M059J (cell line): ENCODE measurements at places on chromosomes 6 and 20.

- no peak for DNase-seq
These were observed 8.1 kb downstream of the BEND6 start for GRCh38 chr6:56963043-56963442.

DNA sequence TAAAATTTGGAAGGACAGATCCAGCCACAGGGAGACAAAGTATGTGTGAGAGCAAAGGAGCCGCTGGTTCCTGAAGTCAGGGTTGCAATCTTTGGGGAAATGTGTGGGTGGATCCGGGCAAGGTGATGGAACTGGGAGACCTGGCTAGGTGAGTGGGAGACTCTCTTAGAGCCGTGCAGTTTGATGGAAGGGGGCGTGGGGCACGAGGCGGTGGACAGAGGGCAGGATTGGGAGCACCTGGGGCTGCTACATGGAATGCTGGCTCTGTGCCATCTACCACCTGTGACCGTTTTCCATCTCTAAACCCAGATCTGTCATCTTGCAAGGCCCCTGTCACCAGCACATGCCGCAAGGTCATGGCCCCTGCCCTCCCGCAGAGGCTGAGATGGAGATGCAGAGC is 268.4 kb downstream of the SMOC2 start:
- DNase-seq = no peak

DNA sequence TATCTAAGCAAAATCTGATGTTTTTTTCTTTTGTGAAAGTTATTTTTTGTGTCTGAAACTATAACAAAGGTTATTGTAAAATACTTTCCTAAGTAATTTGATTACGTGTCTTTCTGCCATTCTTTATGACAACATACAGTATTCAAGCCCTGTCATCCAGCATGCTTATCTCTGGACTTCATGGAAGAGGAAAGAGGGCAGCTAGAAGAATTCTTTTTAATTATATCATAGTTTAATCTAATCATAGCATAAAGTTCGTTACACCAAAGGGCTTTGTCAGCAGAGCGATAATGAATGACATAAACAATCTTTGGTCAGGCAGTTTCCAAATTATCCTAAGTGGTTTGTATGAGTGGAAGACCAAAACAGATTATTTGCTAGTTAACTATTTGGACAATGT is 3.5 kb downstream of the ENPP3 start:
- no peak for DNase-seq

GRCh38 chr6:402901-403658 is 11.5 kb downstream of the IRF4 start:
- no peak for DNase-seq

DNA sequence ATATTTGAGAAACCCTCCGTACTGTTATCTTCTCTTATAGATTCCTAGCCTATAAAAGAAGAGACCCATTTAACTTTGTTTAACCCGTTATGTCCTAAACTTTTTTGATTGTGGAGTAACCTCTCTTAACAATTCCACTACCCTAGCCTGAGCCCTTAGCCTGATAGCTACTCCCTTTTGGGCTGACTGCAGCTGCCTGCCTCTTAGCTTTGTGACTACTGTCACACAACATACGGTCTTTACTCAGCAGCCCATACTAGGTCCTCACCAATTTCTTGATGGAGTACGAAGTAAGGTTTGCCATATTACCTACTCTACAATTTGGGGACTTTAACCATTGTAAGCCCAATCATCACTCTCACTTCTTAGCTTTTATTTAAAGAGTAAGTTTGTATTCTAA is 72.7 kb downstream of the QRSL1 start:
- DNase-seq = no peak

- DNase-seq = peak; percentile 36
These were observed 317.8 kb upstream of the SULF2 start for GRCh38 chr20:48102931-48103660.

DNA sequence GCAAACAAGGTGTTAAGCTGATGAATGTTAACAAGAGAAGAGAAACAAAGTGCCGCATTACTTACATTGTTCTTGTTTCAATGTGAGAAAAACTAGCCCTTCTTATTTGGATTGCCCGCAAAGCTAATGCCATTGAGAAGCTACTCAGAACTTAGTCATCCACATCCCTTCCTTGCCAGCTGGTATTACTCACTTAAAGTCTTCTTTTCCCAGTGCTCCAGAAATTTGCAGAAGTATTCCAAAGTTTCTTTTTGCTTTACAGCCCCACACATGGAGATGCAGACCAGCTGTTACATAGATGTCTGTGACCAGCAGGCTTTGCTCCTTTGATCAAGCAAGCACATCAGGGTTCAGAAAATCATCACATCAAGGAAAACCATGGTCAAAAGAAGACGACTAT is 529.0 kb downstream of the TBC1D32 start:
- DNase-seq = peak; percentile 6

GRCh38 chr20:57388953-57389694 is 2.1 kb upstream of the RBM38 start:
- peak; percentile 82 for DNase-seq

- peak; percentile 48 for DNase-seq
These were observed 67.8 kb upstream of the ANKEF1 start for GRCh38 chr20:9966966-9967365.

- no peak for DNase-seq
These were observed 60.9 kb downstream of the SAMD3 start for GRCh38 chr6:130161683-130162404.

- DNase-seq = no peak
These were observed 218.1 kb upstream of the SOX4 start for GRCh38 chr6:21375151-21376116.

GRCh38 chr20:61882716-61883615 is 182.7 kb downstream of the TAF4 start:
- no peak for DNase-seq

- no peak for DNase-seq
These were observed 520.2 kb downstream of the EYS start for GRCh38 chr6:65186826-65187225.

DNA sequence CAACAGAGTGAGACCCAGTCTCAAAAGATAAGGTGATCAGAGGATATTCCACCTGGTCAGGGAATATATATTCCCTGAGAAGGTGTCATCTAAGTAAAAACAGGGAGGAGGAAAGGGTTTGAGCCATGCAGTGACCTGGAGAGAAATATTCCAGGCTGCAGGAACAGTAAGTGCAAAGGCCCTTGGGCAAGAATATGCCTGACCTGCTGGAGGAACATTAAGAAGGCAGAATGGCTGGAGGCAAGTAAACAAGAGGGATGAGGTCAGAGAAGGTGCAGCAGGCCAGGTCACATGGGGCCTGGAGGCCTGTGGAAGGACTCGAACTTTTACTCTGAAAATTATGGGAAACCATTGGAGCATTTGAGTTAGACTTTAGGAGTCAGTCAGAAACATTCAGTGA is 6.7 kb downstream of the DEF6 start:
- peak; percentile 34 for DNase-seq

- no peak for DNase-seq
These were observed 22.5 kb downstream of the KLHL32 start for GRCh38 chr6:96947055-96947454.

GRCh38 chr6:72674842-72675241 is 53.0 kb downstream of the KCNQ5 start:
- DNase-seq = no peak

- DNase-seq = no peak
These were observed 19.4 kb upstream of the GATA5 start for GRCh38 chr20:62494980-62495748.

DNA sequence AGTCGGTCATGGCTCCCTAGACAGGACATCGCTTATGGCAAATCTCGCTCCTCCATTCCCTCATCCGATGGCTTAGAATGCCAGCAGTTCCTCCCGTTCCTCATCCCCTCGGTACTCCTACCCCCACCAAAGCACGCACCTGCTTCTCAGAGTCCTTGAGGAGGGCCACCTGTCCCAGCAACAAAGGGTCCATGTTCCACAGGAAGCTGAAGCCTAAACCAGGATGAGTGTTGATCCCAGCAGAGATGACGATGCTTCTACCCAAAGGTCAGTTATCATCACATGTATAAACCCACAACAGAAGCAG is 111.2 kb downstream of the THBS2 start:
- no peak for DNase-seq

GRCh38 chr6:35139924-35140638 is 1.1 kb downstream of the TCP11 start:
- peak; percentile 67 for DNase-seq

DNA sequence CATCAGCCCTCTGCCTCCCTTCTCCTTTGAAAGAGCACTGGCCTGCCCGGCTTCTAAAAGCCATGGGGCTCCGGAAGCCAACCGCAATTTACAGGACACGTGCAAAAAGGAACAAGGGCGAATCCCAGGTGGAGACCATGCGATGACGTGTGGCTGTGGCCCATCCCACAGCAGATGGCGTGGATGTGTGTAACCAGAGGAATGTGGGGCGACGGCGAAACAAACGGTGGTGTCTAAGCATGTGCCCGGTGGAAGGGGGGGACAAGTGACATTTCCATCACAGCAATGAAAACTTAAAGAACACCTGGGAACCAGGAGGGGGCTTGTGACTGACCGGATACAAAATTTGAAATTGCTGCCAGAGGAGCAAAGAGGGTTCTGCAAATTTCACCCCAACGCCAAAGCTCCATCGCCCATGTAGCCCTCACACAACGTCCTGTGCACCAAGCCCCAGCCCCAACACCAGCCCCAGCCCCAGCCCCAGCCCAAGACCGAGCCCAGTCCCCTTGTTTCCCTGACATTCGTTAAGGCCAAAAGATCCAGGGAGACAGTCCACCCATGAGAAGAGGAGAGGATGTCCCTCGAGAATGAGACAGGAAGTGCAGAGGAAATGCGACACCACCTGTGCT is 159.7 kb upstream of the ZNF337 start:
- no peak for DNase-seq

GRCh38 chr6:157298216-157298724 is 25.0 kb downstream of the TMEM242 start:
- no peak for DNase-seq

DNA sequence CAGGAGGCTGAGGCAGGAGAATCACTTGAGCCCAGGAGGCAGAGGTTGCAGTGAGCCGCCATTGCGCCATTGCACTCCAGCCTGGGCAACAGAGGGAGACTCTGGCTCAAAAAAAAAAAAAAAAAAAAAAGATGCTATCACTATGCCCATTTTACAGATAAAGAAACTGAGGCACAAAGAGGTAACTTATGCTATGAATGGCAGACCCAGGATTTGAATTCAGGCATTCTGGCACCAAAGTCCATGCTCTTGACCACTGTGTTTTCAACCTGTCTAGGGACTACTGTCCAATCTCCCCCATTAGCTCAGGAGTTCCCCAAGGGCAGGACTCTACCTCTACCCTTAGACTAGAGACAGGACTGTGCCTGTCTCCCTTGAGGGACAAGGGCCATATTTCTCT is 9.1 kb upstream of the MDFI start:
- no peak for DNase-seq

DNA sequence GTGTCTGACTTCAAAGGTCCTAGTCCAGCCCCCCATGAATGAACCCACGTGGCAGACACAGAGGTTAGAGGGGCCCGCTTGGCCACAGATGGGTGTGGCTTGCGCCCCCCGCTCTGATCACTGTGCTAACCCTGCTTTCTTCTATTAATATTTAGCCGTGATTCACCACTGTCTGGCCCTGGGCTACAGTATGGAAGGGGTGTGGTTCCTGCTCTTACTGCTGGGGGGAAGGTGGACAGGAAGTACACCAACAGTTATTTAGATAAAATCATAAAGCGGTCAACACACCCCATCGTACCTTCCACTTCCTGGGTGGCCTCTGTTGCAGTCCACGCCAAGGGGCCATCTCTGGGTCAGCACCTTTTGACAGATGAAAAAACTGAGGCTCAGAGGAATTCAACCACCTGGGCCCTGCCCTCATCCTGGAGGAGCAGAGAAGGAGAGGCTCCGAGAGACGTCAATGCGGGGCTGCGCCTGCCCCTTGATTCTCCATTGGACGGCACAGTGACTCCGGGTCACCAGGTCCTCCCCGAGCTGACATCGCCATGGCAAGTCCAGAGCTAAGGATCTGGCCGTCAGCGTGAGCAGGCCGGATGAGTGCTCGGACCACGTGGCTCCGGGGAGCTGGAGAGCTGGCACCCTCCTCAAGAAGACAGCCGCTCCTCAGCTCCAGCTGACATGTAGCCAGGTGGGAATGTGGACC is 206.3 kb downstream of the PREX1 start:
- DNase-seq = peak; percentile 67

DNA sequence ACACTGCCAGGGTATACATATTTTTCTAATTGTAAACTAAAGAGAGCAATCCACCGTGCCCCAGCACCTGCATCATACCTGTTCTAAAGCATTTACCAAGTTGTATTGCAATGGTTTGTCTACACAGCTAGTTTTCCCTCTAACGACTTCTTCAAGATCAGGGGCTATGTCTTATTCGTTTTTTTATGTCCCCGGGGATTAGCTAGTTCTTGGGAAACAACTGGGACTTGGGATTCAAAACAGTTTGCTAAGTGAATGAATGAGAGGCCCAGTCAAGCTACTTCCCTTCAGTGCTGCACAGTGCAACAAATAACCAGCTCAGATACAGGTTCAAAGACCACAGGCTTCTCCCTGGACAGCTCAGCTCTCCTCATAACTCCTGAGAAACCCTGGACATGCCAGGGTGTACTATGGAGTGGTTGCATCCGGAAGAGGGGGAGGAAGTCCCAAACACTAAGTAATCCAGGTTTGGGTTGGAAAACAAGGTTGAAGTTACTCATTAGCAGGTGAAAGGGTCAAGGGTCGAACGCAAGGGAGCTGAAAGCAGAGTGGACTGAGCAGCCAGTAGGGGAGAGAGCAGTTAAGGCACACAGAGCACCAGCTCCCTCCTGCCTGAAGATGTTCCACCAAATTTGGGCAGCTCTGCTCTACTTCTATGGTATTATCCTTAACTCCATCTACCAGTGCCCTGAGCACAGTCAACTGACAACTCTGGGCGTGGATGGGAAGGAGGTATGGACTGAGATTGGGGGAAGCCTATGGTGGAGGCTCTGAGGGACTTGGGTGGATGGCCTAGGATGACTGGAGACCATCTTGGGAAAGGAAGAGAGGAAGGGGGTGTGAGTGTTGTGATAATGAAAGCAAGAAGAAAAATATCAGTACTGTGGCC is at the start of gene APOM:
APOM (plus strand) TSS at position 546 of the 889 bp plus-strand sequence; CDS start at position 619, 73 bp downstream.
- DNase-seq = no peak

GRCh38 chr6:109428889-109429477 is 11.4 kb downstream of the PPIL6 start:
- peak; percentile 46 for DNase-seq

GRCh38 chr6:156918647-156919046 is 141.5 kb downstream of the ARID1B start:
- no peak for DNase-seq

GRCh38 chr6:101125380-101125971 is 244.3 kb upstream of the ASCC3 start:
- no peak for DNase-seq

DNA sequence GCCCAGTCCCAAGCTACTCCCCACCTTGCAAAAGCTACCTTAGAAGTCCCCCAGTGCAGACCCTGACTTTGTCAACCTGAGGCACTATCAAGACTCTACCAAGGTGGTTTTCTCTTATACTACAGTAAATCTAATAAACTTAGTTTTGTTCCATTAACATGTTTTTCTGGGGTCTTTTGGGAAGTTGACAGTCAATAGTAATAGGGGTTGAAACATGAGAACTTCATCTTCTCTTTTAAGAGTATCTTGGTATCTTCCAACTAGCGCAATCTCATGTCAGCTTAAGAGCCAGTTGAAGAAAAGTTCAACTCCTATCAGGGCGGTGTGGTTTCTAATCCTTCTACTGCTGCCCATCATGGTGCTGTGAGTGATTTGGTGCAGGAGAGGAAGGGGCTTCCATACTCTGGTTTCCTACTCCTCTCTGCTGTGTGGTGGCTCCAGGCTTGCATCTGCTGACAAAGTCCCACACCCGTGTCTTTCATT is 164.2 kb downstream of the FOXA2 start:
- DNase-seq = no peak
